ENCODE measurements at places on chromosomes 11 and 22.

GRCh38 chr11:130085671-130086290 lies 16.1 kb downstream of the APLP2 start:
- no peak overlapping the region for H3K27ac ChIP-seq
- H3K36me3 ChIP-seq, result no peaks in the 10 kb centered on the region

GRCh38 chr11:47187723-47188122 lies 1.5 kb upstream of the PACSIN3 start:
- H3K4me3 ChIP-seq, result peak overlapping the region; percentile 68
- H3K36me3 ChIP-seq, result no peaks in the 10 kb centered on the region
- H3K27me3 ChIP-seq, result peaks cover 40% of the 10 kb centered on the region

GRCh38 chr22:43667656-43668055 lies 144.4 kb downstream of the EFCAB6 start:
- H3K36me3 ChIP-seq, result no peaks in the 10 kb centered on the region
- H3K27me3 ChIP-seq, result peaks cover 46% of the 10 kb centered on the region
- H3K4me3 ChIP-seq, result no peak overlapping the region
- no peak overlapping the region for H3K27ac ChIP-seq

DNA sequence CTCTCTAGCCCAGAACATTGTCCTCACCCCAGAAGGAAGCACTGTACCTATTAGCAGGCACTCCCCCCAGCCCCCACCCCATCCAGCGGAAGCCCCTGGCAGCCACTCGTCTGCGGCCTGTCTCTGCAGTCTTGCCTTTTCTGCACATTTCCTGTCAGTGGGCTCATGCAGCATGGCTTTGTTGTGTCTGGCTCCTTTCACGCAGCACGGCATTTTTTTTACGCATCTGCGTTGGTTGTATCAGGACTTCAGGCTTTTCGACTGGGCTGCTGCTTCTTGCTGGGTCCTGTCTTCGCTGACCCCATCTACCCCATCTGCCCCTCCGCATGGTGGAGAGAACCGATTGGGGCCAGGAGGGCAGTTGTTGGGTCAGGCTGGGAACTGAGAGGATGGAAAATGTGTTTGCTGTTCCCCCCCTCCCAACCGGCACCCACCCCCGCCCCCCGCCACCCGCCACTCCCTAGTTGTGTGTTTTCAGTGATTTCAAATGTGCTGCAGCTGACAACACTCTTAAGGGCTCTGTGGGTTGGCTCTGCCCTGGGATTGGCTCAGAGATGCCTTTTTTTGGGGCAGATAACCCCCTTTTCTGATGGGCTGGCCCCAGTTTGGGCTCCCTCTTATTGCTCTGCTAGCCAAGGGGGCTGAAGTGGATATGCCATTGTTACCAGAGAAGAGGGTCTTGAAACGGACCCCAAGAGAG lies 110.0 kb downstream of the KIAA1671 start:
- peaks cover 48% of the 10 kb centered on the region for H3K4me1 ChIP-seq
- H3K27ac ChIP-seq, result peak overlapping the region; percentile 100
- peaks cover 4% of the 10 kb centered on the region for H3K36me3 ChIP-seq

GRCh38 chr22:25495285-25495684 lies 69.2 kb upstream of the GRK3 start:
- no peak for DNase-seq
- H3K36me3 ChIP-seq, result peaks cover 4% of the 10 kb centered on the region
- H3K27me3 ChIP-seq, result peaks cover 14% of the 10 kb centered on the region
- H3K27ac ChIP-seq, result no peak overlapping the region

- H3K27ac ChIP-seq, result no peak overlapping the region
- no peak for DNase-seq
- H3K4me3 ChIP-seq, result no peak overlapping the region
- H3K27me3 ChIP-seq, result peaks cover 21% of the 10 kb centered on the region
- no peaks in the 10 kb centered on the region for H3K36me3 ChIP-seq
Measured at GRCh38 chr11:115378557-115378956, 125.7 kb downstream of the CADM1 start.

GRCh38 chr11:19918302-19919049 lies 205.8 kb downstream of the NAV2 start:
- H3K4me3 ChIP-seq, result no peak overlapping the region
- H3K27me3 ChIP-seq, result peaks cover 46% of the 10 kb centered on the region
- H3K4me1 ChIP-seq, result no peaks in the 10 kb centered on the region
- H3K27ac ChIP-seq, result no peak overlapping the region
- H3K36me3 ChIP-seq, result peaks cover 1% of the 10 kb centered on the region

GRCh38 chr22:32615874-32616564 lies 141.4 kb downstream of the FBXO7 start:
- H3K4me3 ChIP-seq, result no peak overlapping the region
- no peak overlapping the region for H3K27ac ChIP-seq
- H3K36me3 ChIP-seq, result no peaks in the 10 kb centered on the region

DNA sequence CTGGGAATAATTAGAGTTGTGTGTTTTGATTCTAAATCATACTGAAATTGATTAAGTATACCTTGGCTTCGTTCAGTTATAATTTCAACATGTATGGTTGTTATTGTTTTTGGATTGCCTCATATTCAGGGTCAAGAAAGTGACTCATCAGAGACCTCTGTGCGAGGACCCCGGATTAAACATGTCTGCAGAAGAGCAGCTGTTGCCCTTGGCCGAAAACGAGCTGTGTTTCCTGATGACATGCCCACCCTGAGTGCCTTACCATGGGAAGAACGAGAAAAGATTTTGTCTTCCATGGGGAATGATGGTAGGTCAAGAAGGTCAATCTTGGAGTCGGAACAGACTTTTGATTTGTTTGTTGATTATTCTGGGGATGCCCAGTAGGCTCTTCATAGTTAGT lies 40.4 kb downstream of the KMT2A start:
- H3K27me3 ChIP-seq, result no peaks in the 10 kb centered on the region
- peaks cover 29% of the 10 kb centered on the region for H3K4me1 ChIP-seq
- no peak for DNase-seq
- H3K27ac ChIP-seq, result peak overlapping the region; percentile 29
- no peak overlapping the region for H3K4me3 ChIP-seq

GRCh38 chr22:19059481-19060278 lies 62.5 kb downstream of the DGCR2 start:
- H3K27ac ChIP-seq, result peak overlapping the region; percentile 78
- DNase-seq, result no peak
- H3K27me3 ChIP-seq, result no peaks in the 10 kb centered on the region
- H3K4me3 ChIP-seq, result no peak overlapping the region
- peaks cover 31% of the 10 kb centered on the region for H3K4me1 ChIP-seq

GRCh38 chr11:65182258-65183170 lies 786 bp downstream of the CAPN1 start:
- H3K27ac ChIP-seq, result peak overlapping the region; percentile 87
- H3K4me3 ChIP-seq, result peak overlapping the region; percentile 89
- H3K4me1 ChIP-seq, result peaks cover 31% of the 10 kb centered on the region
- peaks cover 7% of the 10 kb centered on the region for H3K36me3 ChIP-seq

GRCh38 chr22:39519681-39520225 lies 609 bp upstream of the ATF4 start:
- H3K4me3 ChIP-seq, result peak overlapping the region; percentile 90
- no peak for DNase-seq
- H3K27me3 ChIP-seq, result no peaks in the 10 kb centered on the region
- H3K36me3 ChIP-seq, result peaks cover 60% of the 10 kb centered on the region

DNA sequence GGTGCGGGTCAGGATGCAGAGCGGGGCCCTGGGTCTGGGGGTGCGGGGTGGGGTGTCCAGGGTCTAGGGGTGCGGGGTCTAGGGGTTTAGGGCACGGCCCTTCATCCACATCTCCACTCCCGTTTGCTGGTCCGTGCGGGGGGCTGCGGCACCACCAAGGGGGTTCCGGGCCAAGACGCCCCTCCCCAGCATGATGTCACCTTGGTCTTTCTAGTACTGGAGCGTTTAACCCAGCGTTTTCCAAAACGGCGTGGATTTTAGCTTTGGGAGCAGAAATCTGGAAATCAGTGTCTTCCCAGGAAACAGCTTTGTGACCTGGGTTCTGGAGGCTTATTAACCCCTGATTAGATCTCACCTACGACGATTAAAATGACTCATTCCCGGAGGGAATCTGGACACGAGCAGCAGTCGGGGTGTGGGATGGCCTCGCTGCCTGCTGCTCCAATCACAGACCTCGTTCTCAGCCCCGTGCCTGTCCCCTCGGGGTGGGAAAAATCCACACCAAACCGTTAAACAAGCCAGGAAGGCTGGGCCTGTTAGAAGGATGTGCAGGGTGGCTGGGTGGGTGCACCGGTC lies 759 bp downstream of the AP2A2 start:
- H3K27me3 ChIP-seq, result no peaks in the 10 kb centered on the region
- H3K4me3 ChIP-seq, result peak overlapping the region; percentile 80
- peaks cover 37% of the 10 kb centered on the region for H3K4me1 ChIP-seq
- peak overlapping the region; percentile 70 for H3K27ac ChIP-seq
- DNase-seq, result no peak
- H3K36me3 ChIP-seq, result peaks cover 24% of the 10 kb centered on the region

DNA sequence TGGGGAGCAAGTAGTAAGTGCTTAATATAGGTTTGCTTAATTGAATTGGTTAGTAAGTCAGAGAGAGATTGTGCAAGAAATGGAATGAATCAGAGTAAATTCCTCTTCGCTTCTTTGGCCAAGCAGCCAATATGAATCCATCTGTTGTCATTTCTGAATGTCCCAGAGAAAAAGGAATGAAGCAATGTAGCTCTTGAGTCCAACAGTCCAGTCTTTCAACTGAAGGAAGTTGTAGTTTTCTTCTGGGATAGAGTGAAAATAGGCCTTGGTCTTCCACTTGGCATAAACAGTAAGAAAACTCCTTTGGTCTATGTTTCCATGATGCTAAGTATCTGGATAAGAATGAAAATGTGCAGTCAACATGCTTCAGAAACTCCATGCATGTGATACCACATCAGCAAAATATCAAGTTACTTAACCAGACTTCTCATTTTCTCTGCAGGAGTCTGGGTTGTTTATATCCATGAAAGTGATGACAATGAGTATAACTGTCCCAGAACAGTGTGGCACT lies 1.8 kb upstream of the FIBIN start:
- H3K4me1 ChIP-seq, result no peaks in the 10 kb centered on the region
- H3K36me3 ChIP-seq, result no peaks in the 10 kb centered on the region
- no peak for DNase-seq
- no peak overlapping the region for H3K27ac ChIP-seq

DNA sequence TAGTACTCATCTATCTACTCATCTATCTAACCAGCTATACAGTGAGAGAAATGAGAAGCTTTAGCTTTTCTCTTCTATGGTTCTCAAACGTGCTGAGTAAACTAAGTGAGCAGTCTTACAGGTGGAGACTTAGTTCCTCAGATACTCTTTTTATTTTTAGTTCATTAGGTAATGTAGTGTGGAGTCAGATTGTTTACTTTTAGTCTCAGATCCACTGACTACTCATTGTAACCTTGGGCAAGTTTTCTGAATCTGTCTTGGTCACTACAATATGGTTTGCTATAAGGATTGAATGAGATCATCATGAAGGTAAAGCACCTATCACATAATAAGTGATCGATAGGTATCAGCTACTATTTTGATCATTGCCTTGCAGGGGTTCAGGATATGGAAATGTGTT lies 160.1 kb downstream of the RAB38 start:
- no peaks in the 10 kb centered on the region for H3K4me1 ChIP-seq
- DNase-seq, result no peak
- no peak overlapping the region for H3K27ac ChIP-seq

DNA sequence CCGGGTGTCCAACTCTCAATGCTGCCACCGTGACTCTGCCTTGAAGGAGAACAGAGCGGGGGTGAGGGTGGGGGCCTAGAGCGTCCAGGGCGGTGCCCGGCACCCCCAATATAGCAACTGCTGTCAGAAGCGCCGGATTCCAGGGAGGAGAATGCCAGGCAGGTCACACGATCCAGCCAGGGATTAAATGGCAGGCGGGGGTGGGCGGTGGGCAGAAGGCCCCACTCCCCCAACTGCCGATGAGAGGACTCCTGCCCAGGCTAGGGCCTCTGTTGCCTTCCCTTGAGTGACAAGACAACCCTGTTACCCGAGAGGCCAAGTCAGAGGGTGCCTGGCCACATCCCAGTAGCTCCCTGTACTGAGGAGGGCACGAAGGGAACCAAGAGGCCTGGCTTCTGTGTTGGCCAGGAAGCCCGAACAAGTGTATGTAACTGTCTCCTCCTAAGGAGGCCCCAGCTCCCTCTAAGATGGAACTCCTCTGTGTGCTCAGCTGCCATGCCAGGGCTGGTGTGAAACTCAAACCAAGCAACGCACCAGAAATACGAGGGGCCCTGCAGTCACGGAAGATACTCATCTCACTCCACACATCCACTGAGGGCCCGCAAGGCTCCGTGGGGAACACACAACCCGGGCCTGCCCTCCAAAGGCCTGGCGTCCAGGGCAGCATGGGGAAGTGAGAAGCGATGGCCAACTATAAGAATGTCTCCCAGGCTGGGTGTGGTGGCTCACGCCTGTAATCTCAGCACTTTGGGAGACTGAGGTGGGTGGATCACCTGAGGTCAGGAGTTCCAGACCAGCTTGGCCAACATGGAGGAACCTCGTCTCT lies 3.0 kb downstream of the PACSIN3 start:
- H3K4me1 ChIP-seq, result peaks cover 6% of the 10 kb centered on the region
- H3K27me3 ChIP-seq, result peaks cover 17% of the 10 kb centered on the region
- DNase-seq, result no peak

DNA sequence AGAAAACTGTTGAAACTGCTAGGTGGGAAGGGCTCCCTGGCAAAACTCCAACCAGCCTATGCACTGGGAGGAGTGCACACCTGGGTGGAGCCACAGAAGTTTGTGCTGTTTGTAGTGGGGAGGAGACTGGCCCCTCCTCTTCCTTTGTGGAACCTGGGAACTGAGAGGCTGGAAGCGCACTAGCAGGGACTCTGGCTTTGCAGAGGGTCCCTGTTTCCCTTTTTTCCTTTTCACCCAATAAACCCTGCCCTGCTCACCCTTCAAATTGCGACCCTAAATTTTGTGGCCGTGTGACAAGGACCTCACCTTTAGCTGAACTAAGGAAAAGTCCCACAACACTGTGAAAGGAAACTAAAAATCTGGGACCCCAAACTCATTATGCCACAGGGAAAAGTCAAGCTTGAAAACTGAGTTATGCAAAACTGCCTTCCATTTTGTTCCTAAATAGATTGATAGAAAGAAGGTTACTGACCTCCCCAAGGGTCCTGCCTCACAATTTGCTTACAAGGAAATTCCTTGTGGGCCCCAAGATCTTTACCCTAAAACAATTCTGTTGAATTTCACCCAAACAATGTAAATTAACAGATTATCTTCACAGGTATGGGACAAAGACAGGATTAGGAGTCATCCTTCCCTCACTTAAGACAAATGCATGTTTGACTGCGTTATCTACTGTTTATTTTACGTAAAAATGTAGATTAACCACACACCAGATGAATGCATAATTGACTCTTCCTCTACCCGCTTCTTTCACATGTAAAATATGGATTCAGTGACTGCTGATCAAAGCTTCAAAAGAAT lies 81.0 kb downstream of the SLC36A4 start:
- DNase-seq, result no peak
- H3K4me3 ChIP-seq, result no peak overlapping the region
- H3K27ac ChIP-seq, result no peak overlapping the region
- no peaks in the 10 kb centered on the region for H3K4me1 ChIP-seq

- H3K27ac ChIP-seq, result no peak overlapping the region
- no peak for DNase-seq
- H3K36me3 ChIP-seq, result no peaks in the 10 kb centered on the region
- no peak overlapping the region for H3K4me3 ChIP-seq
Measured at GRCh38 chr11:28713850-28714249, 605.7 kb downstream of the METTL15 start.

Data from central memory CD8-positive, alpha-beta T cell (primary cell).